ENCODE measurements at places on chromosomes 2 and 18.

GRCh38 chr18:55841314-55841713 is 253.3 kb upstream of the TCF4 start:
- DNase-seq: no peak

GRCh38 chr2:132665401-132666140 is 4.4 kb downstream of the LYPD1 start:
- DNase-seq: no peak

DNA sequence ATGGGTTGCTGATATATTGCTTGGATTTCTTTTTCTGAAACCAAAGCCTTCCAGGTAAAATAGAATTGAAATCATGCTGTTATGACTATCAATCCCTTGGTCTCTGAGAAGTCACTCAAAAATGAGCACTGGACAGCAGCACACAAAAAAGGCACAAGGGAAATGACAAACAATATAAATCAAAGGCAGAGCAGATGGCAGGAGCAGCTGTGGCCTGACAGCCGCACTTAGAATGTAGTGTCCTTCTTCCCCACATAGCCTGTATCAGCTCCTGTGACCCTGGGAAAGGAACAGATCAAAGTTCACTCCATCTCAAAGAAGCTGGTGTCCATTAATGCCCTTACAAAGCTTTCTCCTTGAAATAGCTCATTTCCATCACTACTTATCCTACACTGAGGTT is 326.7 kb downstream of the SUCLG1 start:
- DNase-seq: no peak

DNA sequence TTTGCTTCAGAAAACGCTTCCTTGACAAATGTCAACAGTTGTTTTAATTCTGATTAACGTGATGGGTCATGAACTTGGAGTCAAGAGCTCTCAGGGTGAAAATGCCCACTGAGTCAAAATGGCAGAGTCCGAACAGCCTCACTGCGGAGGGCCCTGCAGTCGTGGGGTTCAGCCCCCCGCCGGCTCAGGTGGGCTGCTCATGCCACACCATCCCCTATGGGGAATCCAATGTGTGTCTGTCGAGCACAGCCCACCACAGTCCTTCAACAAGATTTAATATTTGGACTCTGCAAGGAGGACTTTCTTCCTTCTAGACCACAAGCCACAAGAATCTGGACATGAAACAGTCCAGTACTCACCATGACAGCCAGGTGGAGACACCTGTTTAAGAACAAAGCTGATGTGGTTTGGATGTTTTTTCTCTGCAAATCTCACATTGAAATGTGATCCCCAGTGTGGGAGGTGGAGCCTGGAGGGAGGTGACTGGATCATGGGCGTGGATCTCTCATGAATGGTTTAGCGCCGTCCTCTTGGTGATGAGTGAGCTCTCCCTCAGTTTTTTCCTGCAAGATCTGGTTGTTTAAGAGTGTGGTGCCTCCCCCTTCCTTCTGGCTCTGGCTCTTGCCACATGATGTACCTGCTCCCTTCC is 201.0 kb downstream of the NDUFA10 start:
- DNase-seq: no peak

- no peak for DNase-seq
These were observed 18.1 kb upstream of the ZNF407 start for GRCh38 chr18:74579496-74580065.

DNA sequence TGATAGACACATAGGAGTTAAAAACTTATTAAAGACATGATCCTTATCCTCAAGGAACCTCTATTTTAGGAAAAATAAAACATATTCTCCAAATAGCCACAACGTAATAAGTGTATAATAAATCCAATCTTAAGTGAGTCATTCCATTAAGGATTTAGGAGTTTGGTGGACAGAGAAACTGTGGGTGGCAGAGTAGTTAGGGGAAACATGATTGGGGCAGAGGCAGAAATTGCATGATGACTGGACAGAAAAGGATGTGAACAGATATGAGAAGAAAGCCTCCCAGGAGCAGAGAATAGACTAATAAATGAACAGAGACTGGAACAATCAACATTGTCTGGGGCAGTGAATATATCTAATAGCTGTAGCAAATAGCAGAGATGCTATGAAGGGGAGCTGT is 48.1 kb upstream of the SIGLEC15 start:
- no peak for DNase-seq

DNA sequence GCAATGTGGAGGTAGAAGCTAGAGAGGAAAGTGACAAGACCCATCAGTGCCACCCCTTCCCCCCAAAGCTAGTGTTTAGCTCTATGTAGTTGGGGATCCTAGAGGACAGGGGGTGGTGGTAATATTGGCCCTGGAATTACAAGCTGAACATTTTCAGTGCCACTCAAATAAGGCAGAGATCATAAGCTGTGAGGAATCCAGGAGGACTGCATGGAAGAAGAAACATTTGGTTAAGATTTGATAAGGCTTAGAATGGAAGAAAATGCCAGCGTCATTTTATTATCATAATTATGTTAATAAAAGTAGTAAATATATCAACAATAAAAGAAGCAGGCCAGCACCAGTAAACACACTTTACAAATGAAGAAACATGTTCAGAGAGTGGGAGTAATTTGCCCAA is 33.7 kb downstream of the KCNK3 start:
- DNase-seq: no peak

DNA sequence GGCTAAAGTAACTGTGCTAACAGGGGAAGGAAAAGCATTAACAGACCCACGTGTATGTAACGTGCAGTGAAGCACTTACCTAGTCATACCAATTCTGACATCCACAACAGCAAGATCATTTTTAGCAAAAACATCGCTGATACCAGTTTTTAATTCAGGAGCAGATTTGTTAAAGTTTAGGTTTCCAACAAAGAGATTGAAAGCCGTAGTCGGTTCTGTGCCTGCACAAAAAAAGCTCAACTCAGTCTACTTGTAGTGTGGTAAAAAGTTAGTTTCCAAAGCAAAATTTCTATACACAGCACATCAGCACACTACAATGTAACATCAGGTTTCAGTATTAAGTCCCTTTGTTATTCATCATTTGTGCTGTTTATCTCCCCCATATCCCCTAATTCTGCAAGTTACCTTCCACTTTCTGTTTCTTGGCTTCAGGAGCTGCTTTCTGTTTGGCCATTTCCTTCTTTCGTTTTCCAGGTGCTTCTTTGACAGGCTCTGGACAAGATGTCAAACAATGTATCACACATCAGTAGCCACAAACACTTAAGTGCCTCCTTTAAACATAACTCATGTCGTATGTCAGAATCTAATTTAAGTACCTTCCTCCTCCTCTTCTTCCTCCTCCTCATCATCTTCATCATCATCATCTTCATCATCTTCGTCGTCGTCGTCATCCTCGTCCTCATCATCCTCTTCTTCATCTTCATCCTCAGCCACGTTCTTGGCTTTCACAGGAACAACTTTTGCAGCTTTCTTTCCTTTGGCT is 4.0 kb downstream of the NCL start:
- no peak for DNase-seq

DNA sequence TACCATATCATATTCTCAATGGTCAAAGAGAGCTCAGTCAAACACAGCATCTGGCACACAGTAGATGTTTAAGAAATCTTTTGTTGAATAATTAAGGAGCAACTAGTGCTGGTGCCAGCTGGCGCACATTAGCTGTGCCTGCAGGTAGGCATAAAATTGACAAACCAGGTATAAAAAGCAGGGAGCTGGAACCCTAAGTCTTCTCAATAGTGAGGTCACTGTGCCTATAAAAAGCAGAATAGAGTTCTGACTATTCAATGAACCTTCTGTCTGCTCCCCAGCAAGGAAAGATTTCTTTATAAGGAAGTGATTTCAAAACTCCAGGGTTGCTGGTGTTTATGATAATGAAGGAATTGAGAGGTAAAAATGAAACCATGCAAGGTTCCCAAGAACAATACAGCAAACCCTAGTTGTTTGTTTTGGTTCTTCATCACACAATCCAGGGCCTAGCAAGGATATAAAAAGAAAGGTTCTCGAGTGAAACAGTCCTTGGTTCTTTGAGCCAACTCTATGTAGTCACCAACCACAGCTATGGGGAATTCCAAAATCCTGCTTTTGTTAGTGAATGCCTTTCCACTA is 76.1 kb downstream of the THADA start:
- DNase-seq: no peak

- DNase-seq: no peak
These were observed 45.7 kb downstream of the STAT4 start for GRCh38 chr2:191105082-191105481.

DNA sequence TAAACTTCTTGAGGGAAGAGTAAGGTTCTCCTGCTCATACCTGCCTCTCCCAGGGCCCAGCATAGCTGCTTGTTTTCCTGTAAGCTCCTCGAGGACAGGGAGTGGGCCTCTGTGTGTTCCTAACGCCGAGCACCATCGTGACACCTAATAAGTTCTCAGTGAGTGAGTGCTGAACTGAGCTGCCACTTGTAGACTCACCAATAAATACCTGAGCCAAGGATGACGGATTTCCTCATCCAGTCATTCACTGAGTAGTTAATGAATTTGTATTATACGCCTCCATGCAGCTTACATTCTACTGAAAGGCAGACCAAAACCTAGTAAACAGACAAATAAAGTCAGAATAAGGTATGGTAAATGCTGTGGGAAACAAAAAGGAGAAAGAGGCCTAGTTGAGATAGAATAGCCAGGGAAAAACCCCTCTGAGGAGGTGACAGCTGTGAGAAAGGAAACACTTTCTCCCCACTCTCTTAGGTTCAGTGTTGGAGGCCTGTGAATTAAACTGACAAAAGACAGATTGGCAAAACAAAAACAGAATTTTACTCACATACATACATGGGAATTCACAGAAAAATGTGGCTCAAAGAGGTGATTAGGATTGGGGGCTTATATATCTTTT is 138.6 kb downstream of the B3GNT2 start:
- DNase-seq: no peak

DNA sequence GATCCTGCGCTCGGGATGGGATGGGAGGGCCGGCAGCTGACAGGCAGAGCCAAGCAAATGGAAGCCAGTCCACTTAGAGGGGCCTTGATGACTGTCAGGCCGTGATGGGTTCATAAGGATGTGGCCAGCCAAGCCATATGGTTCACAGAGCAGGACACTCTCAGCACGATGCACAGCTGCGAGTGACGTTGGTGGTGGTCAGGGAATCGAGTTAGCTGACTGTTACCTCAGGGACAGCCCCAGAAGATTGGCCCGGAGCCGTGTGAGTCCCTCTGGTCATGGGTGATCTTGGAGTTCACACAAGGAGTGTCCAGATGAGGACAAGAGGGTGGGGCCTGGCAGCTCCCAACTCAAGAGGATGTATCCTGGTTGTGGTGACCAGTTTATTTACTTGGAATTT is 70.2 kb downstream of the TPGS2 start:
- no peak for DNase-seq

- DNase-seq: no peak
These were observed 42.6 kb upstream of the HPCAL1 start for GRCh38 chr2:10260130-10260529.

- no peak for DNase-seq
These were observed 13.9 kb upstream of the SLC66A3 start for GRCh38 chr2:11141319-11141718.

DNA sequence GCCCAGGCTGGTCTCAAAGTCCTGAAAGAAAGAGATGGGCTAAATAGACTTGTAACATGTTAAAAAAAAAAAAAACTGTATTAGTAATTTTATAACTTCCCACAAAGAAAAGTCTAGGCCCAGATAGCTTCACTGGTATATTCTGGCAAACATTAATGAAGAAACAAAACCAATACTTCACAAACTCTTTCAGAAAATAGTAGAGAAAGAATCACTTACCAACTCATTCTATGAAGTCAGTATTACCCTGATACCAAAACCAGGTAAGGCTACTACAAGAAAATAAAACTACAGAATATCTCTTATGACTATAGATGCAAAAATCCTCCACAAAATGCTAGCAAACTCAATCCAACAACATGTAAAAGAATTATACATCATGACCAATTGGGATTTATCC is 59.9 kb upstream of the ODC1 start:
- no peak for DNase-seq

GRCh38 chr2:13114391-13114790 is 397.7 kb downstream of the TRIB2 start:
- no peak for DNase-seq

GRCh38 chr2:225025917-225026571 is 16.2 kb downstream of the DOCK10 start:
- no peak for DNase-seq

DNA sequence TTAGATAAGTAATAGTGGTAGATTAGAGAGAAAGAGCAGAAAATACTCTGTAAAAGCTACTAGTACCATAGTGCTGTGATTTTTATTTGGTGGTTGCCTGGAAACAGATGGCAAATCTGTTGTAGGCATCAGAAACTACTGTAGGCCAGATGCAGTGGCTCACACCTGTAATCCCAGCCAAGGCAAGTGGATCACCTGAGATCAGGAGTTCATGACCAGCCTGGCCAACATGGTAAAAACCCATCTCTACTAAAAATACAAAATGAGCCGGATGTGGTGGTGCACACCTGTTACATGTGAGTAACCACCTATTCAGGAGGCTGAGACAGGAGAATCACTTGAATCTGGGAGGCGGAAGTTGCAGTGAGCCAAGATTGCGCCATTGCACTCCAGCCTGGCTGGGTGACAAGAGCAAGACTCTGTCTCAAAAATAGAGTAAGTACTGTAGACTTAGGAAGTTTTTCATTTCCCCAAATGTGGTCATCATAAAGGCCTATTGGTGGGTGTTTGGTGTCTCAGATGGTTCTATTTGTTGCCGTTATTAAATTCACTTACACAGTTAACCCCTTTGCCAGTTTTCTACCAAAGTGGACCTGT is 79.6 kb downstream of the SPTBN1 start:
- DNase-seq: no peak

- DNase-seq: no peak
These were observed 612.3 kb upstream of the FANCL start for GRCh38 chr2:58853420-58853819.

- no peak for DNase-seq
These were observed 102.6 kb upstream of the LPIN2 start for GRCh38 chr18:3115447-3116030.

DNA sequence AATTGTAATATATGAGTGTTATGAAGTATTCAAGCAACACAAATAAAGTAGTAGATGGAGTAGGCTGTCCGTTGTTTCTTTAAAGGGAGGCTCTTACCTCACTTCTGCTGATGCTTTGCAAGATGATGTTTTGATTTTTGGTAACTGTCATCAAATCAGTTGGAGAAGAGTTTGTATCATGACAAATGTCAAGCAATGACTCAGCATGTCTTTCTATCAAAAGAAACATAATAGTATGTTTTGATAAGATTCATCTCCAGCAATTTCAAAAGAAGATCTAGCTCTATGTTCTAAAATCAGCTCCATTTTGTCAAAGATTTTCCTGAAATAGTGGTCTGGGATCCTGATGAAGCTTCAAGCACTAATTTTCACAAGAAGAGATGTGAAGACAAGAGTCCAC is 25.6 kb downstream of the MAP3K19 start:
- DNase-seq: no peak

DNA sequence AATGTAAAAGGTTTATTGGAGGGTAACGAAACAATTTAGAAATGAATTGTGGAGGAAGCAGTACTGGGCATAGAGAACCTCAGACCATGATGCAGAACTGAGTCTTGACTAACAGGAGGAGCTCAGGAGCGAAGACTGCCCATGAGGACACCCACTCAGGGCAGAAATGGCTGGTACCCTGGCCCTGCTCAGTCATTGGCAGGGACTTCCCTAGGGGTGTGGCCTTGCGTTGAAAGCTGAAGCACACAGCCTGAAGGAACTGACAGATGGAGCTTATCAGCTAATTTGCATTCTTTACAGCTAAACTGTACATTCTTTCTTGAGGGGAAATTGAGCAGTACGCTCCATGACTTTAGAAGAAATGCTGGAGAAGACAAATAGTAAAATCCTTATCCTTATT is 57.1 kb downstream of the PDK1 start:
- no peak for DNase-seq

Data from CD4-positive, CD25-positive, alpha-beta regulatory T cell (primary cell).